Skeletal muscle tissue (tissue), 5 donors: ENCODE measurements at places on chromosomes 5 and 9. TPM values are rescaled to one million over a fixed set of nuclear protein-coding genes. Genes with fewer than 3 reads are reported as not detected.

The PLAC8L1 gene
- total RNA-seq: not detected

The ZNF622 gene
- total RNA-seq: 28.2 TPM

The CLIC3 gene
- not detected for total RNA-seq

The CNTFR gene
- 3.1 TPM for total RNA-seq

The GFRA3 gene
- 1.0 TPM for total RNA-seq

The CDH9 gene
- not detected for total RNA-seq

The ADAMTS12 gene
- total RNA-seq: 19.3 TPM

The TAL2 gene
- 12.0 TPM for total RNA-seq

The CCL21 gene
- total RNA-seq: 15.7 TPM

The TAF11L10 gene
- total RNA-seq: not detected

The EMB gene
- total RNA-seq: 3.7 TPM

The NFIB gene
- total RNA-seq: 95.0 TPM

The MYMK gene
- total RNA-seq: 8.9 TPM

The FUT7 gene
- total RNA-seq: not detected

The BTNL8 gene
- not detected for total RNA-seq

The PCDHB12 gene
- 1.6 TPM for total RNA-seq

The CDH6 gene
- total RNA-seq: 5.7 TPM

The OR1L6 gene
- not detected for total RNA-seq

The PCDHB14 gene
- 4.2 TPM for total RNA-seq

The LCN2 gene
- 2.1 TPM for total RNA-seq

The MARVELD2 gene
- 0.52 TPM for total RNA-seq

The GFI1B gene
- 1.0 TPM for total RNA-seq

The GZMA gene
- total RNA-seq: 0.52 TPM

The TGFBI gene
- total RNA-seq: 204 TPM
